ENCODE measurements at places on chromosomes 7 and 10.
A peak's percentile ranks its signal among the peaks of the same experiment; 100 is the strongest.

DNA sequence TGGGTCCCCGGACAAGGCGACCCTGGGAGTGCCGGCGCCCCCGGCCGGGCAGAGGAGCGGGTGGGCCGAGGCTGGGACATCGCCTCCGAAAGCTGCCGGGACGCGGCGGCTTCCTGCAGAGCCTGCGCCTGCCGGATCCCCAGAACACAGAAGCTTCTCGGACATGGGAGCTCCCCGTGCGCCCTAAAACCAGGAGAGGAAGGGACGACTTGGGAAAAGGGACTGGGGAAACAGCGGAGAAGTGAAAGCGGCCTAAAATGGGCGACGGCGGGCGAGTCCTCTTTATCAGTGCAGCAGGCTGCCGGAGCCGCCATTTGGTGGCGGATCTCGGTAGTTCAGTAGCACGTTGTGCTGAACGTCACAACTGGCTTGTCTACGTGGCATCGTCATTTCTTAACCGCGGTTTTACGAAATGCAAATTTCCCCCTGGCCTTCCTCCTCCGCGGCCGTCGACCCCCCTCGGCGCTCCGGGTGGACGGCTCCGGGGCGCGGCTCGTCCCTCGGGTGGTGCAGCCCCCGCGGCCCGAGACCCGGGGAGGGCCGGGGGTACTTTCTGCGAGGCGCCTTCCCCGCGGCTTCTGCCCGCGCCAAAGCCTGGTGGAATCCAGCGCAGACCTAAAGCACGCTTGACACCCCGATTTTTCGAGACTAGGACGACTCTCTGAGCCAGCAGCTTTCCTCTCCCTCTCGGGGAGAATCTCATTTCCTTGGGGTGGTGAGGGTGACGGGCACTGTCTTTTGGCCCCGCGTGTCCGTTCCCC lies 9.9 kb upstream of the SPAG6 start:
- DNase-seq: no peak

DNA sequence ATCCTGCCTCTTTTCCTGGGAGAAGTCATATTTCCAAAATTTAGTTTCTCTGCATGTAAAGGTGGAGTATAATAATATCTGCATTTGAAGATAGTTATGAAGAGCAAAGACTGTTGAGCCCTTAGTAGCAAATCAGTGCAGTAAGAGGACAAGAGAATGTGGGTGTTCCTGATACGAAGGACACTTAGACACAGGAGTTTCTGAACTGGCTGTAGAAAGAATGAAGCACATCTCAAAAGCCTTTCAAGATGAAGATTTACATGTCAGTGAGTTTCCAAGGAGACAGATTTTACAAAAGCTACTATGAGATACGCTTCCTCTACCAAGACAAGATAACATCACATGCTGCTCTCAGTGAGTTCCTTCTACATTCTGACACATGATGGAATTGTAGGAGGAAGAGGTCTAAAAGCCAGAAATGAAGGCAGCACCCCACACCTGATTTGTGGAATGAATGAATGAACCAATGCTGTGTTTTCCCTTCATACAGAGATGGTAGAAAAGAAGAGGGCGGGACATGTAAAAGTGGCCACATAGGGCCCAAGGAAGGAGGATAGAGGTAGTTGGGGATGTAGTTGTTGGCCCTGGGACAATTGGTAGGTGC lies 173.6 kb upstream of the PDE1C start:
- no peak for DNase-seq

GRCh38 chr7:66460921-66461361 lies 167.7 kb upstream of the KCTD7 start:
- DNase-seq: no peak

DNA sequence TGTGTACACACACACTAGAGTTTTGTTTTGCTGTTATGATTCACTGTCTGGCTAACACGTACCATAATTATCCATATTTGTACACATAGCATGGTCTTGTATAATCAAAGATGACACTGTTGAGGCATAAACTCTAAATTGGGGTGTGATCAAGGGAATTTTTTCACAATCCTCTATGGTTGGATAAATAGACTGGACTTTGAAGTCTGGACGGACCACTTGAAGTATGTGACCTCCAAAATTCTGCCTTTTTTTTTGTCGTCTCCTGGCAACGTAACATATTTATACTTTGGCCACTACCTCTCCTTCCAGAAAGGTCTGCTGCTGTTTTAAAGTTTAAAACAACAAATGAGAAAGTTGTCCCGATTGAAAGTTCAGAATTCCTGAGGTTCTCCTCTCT lies 193.4 kb downstream of the CACNB2 start:
- no peak for DNase-seq

DNA sequence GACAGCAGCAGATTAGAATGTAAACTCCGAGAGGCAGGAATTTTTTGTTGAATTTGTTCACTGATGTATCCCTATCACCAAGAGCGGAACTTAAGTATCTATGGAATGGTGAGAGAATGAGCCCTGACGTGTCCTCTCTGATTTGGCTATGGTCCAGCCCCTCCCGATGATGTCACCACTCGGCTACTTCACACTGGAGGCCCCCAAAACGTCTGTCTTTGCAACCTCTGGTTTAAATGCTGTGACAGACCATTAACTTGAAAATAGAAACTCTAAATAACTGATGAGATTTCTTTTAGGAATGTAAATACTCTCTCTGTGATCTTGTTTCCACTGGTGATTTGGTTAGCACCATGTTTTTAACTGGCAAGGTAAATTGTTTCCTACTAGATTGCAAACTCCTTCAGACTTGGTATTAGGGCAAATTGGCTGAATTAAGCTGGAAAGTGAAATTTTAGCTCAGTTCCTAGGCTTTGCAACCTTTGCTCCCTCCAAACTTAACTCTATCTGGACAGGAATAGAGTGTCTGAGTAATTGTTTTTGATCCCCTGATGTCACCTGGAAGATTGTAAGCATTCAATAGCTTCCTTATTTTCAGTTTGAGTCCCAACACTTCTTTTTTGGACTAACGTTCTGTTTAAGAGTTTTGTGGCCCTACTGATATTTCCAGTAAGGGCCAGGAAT lies 19.1 kb downstream of the SLC16A12 start:
- no peak for DNase-seq

GRCh38 chr7:79420464-79420863 lies 33.0 kb downstream of the MAGI2 start:
- no peak for DNase-seq

DNA sequence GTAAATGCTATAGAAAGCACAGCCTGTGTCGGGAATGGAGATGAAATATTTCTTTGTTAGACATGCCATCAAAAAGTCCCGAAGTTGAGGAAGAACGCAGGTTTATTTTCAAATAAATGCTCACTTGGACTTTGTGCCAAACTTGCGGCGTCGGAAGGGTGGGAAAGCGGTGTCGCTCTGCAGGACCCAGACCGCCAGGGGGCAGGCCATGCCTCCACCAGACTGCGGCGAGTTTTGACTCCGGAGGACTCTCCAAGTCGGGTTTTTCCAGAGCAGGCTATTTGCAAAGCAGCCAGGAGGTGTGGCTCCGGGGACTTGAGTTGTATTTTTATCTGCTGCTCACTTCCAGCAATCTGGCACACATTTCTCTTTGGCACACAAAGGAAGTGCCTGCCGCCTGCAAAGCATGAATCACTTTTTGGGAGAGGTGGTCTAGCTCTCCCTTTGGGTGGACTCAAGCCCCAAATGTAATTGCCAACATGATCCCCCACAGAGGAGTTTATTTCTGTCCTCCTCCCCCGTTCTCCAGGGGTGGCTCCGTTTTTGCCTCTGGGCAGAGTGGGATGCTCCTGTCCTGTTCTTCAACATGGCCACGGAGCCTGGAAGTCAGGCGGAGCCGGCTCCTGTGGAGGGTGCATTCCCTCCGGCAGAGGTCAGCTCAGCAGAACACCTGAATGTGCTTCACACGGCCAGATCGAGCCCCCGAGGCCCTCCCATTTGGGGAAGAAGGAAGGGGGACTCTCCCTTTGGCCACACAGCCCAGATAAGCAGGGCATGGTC lies 82.3 kb upstream of the GPR26 start:
- peak; percentile 63 for DNase-seq

DNA sequence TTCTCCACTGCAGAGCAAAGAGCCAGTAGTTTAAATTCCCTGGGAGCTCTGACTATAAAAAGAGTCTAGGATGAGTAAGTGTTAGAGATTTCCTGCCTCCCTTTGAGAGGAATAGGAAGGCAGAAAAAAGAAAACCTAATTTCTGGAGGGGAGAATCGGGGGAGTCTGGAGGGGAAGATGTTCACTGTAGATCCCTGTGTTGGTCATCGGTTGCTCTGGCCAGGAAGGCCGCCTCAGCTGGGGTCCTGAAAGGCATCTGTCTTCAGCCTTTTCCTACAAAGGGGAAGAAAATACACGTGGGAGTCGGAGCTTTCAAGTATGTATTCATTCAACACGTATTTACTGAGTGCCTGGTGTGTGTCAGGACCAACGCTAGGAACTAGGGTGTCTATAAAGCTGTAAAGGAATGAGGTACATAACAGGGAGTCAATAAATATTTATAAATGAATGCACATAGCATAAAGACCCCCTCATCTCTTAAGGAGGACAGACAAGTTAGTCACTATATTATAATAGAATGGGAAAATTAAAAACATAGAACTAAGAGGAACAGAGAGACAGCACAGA lies 101.1 kb downstream of the ICA1 start:
- no peak for DNase-seq

GRCh38 chr7:118306771-118307170 lies 82.3 kb downstream of the ANKRD7 start:
- DNase-seq: no peak

GRCh38 chr10:13110908-13111307 lies 10.9 kb downstream of the OPTN start:
- DNase-seq: no peak

GRCh38 chr7:121279060-121279620 lies 49.7 kb upstream of the WNT16 start:
- DNase-seq: no peak

- no peak for DNase-seq
Observed at GRCh38 chr7:44735403-44736165, 13.1 kb upstream of the ZMIZ2 start.

- DNase-seq: peak; percentile 34
Observed at GRCh38 chr10:44975431-44976331, 2.9 kb downstream of the DEPP1 start.

GRCh38 chr7:143416565-143417149 lies 8.0 kb upstream of the EPHA1 start:
- DNase-seq: peak; percentile 58

DNA sequence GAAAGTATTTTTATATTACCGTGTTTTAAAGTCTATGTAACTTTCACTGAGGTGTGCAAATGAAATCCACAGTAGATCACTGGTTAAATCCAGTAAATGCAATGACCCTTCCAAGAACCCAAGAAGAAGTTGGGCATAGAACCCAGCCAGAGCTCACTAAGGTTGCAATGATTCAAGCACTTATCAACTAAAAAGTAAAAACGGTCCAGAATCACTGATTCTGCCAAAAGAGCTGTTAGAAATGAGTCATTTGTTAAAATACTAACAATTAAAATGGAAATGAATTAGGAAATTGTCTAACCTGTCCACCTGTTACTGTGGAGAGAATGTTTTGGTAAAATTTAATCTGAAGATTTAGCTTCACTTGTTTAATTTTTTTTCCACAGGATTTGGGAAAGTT lies 74.4 kb downstream of the ANK3 start:
- no peak for DNase-seq

DNA sequence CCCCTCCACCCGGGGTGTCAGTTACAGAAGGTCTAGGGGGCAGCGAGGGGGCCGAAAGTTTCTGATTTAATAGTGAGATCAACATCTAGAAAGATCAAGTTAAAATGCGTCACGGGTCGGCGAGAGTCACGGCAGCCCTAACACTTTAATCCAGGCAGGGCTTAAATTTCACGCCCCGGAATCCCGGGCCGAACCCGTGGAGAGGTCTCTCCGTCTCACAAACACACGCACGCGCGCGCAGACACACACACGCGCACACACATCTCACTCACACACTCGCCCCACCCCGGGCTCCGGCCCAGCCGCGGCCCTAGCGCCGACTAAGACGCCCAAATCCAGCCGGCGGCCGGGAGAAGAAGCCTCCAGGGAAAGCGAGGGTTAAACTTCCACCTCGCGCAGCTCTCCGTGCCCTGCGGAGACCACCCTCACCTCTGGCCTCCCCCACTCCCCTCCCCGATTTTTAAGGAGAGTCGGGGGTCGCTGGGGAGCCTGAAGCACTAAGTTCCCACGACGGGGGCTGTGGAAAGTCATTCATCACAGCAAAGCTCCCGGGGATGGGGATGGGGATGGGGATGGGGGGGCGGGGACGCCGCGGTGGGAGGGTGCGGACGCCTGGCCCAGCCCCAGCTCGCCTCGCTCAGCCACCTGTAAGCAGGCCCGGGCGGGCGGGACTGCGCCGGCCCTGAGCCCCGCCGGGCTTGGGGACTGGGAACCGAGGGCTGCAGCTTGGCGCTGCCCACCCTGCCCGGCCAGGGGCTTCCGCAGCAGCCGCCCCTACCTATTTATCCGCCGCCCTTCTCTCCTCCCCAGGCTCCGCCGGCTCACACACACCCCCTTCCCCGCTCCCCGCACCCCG lies 1.6 kb downstream of the PDGFA start:
- peak; percentile 20 for DNase-seq

DNA sequence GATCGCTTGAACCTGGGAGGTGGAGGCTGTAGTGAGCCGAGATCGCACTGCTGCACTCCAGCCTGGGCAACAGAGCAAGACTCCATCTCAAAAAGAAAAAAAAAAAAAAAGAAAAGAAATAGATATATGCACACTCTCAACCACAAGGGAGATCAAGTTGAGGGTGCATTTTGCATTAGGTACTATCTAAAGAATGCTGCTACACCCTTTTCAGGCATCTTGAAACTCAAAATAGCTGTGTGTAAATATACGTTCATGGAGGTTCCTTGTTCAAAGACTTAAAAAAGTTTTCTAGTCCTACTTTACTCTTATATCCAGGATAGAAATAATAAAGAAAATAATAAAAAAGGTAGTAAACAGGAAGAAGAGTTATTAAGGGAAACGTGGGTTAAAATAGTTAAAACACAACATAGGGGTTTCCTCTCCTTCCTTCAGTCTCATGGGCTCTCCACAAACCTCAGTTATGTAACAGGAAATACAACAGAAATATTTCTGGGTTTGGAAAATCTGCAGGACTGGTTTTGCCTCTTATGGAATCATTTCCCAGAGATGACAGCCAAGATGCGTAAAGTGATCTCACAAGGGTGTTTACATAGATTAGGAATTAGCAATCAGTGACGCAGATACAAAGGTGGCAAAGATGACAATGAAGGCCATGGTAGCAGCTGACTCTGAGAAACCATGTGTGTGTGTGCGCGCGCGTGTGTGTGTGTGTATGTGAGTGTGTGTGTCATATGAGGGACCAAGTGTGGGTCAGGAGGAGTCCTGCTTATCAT lies 15.1 kb downstream of the STEAP4 start:
- DNase-seq: no peak

- DNase-seq: no peak
Observed at GRCh38 chr7:133292631-133293030, 39.8 kb downstream of the EXOC4 start.
